ENCODE measurements at places on chromosomes 12 and 14.
A peak's percentile ranks its signal among the peaks of the same experiment; 100 is the strongest.

DNA sequence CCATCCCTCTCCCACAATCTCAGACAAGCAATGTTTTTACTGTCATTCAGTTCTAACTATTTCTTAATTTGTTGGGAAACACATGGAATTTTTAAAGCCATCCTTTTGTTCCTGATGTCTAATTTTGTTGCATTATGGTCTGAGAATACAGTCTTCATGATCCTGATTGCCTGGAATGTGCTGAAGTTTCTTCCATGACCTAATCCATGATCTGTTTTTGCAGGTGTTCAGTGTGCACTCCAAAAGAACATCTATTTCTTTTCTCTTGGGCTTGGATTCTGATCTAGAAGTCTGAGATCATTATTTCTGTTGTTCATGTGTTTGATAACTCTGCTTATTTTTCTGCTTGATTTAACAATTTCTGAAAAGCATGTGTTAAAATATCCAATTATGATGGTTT is 43.2 kb upstream of the PHC1 start:
- no peak for DNase-seq

- DNase-seq, result peak; percentile 63
These were observed 139.2 kb downstream of the KICS2 start for GRCh38 chr12:64082866-64083268.

DNA sequence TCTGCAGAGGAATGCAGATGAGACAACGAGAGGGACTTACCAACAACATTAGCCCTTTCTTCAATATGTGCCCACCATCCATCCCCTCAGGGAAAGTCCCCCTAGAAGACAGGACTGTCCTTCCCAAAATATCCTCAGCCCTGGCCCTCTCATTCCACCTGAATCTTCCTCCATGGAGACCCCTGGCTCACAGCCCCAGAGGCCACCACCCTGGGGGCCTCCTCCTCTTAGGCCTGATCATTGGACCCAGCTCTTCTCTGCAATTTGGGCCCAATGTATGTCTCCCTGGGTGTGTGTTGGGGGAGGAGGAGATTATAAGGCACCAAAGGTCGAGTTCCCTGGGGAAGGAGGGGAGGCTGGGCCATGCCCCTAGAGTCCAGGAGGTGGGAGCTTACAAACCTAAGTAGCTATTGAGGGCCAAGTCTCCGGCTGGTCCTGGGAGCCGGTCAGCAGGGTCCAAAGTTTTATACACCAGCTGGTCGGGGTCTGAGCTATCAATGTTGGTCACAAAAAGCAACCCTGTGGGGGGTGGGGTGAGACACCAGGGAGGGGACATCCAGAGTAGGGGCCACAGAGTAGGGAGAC is 8.1 kb downstream of the ITGA7 start:
- no peak for DNase-seq

- DNase-seq, result no peak
These were observed 229.5 kb upstream of the PLXNC1 start for GRCh38 chr12:93918900-93919299.

GRCh38 chr12:98743362-98743953 is 98.4 kb downstream of the APAF1 start:
- no peak for DNase-seq

DNA sequence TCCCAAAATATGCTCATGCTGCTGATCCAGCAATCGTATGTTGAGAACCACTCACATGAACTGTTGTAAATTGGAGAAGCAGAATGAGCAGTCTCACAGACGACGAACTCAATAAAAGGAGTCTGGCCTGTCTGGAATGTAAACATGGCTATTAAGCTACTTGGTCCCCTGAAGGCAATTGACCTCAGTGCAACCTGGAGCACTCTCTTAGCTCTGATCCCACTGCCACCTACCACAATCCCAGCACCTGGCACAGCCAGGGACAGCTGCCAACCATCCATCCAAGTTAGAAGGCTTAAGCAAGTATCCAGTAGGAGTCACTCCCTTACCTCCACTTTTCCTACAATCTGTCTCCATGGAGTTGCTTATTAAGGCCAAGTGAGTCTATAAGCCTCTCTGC is 406.9 kb upstream of the CLEC14A start:
- DNase-seq, result no peak

- DNase-seq, result no peak
These were observed 6.9 kb downstream of the FBXO34 start for GRCh38 chr14:55277972-55278740.

DNA sequence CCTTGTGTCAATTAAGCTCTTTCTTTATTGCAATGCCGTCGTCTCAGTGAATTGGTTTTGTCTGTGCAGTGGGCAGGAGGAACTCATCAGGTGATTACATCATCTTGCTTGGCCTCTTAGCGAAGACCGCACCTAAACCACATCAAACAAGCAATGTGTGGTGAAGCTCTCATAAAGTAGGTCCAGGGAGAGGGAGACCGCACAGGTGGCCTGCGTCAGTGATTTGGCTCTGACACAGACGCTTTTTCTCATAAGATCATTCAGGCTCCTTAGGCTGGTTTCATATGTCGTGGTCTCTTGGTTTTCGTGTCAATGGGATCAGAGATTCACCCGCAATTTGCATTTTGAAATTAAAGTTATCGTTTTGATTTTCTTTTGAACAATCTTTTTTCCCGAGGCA is 6.7 kb upstream of the TESC start:
- no peak for DNase-seq

DNA sequence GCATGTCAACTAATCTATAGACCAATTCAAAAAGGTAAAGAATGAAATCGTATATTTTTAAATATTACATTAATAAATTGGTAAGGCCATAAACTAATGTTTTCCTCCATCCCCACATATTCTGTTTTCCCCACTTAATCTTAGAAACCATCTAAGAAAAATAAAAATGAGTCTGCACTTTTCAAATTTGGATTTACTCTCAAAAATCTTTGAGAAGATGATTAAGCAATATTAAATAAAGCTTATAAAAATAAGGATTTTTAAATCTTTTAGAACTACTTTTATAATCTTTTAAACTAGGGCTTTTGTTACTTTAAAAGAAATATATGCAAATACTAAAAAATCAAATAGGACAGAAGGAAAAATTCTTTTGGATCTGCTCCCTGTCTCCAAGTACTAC is 10.6 kb upstream of the HAL start:
- DNase-seq, result no peak

DNA sequence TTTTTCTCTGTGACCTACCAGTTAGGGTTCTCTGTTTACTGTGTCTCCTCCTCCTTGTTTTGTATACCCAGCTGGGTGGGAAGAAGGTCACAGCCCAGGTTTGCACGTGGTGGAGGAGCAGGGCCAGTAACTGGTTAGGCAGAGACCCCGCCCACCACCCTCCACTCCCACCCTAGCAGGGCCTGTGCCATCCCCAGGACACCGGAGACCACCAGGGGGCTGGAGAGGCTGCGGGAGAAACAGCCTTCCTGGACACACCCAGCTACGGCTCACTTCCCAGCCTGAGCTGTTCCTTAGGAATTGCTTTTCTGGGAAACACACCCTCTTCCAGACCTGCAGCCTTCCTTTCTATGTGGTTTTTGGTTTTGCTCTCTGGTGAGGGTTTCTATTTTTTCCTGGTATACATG is 21.1 kb downstream of the BDKRB2 start:
- no peak for DNase-seq

DNA sequence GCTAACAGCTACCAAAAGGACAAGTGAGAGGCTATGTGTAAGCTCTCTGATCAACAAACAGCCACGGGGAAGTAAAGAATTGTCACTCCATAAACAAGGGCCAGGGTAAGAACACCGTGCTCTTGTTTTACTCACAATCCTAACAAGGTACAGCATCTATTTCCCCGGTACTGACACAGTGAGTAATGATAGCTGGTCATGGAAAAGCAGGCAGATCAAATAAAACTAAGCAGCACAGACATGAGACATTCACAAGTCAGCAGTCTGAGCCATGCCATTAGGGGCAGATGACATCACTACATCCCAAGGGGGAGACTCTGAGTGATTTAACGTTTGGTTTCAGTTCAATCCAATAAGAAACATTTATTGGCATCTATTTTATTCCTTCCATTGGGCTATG is 54.4 kb downstream of the ARL6IP4 start:
- DNase-seq, result no peak

GRCh38 chr14:81889529-81889928 is 355.9 kb upstream of the SEL1L start:
- no peak for DNase-seq

DNA sequence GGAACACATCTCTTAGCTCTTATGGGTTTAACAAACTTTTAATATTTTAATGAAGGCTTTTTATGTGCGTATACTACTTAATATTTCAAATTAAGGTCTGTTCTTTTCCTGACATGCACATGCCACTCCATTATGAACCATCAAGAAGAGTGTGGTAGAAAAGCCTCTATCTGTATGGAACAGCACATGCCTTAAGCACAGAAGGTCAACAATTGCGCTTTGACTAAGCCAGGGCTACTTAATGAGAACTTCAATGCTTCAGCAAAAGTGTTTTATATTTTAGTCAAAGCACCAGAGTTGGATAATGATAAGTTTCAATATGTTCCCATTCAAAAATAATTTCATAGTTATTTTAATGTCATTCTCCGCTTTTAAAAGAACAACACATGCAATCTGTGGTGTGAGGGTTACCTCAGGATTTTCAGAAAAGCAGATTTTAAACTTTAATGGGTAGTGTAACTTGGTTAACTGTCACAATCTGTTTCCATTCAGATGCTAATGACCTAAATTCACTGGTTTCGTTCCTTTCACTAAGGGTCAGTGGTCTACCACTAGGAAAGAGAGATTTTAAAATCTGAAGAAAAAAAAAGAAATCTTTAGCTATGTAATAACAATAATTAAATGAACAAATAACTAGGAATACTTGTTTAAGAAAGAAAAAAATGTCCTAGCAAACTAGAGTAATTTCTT is 193.4 kb upstream of the NOVA1 start:
- no peak for DNase-seq

DNA sequence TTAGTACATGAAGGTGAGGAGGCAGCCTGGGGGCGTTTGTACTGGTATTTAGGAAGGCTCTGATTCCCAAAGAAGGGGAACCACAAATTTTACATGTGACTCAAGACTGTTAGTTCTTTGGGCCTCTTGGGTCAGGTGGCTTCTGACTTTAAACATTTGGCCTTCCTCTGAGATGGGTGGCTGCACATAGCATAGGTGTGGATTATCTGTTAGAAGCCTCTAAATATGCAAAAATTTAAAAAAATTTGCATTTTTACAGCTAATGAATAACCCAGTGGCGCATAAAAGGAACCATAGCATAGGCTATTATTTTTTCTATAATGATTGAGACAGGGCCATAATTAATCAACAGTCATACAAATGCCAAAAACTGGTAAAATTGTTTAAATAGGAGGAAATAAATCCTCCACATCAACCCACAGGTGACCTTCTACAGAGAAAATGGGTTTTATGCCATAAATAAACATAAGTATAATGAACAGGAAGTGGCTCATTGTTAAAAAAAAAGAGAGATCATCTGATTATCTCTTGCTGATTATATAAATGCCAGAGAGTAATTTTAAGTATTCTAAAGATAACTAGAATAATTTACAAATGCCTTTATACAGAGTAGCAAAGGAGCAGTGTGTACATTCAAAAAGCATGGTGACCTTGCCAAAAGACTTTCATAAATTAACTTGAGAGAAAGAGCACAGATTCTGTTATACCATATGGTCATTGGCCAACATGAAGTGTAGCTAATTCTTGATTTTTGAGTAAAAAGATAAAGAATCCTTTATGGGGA is 284.2 kb upstream of the ATP2B1 start:
- DNase-seq, result no peak

DNA sequence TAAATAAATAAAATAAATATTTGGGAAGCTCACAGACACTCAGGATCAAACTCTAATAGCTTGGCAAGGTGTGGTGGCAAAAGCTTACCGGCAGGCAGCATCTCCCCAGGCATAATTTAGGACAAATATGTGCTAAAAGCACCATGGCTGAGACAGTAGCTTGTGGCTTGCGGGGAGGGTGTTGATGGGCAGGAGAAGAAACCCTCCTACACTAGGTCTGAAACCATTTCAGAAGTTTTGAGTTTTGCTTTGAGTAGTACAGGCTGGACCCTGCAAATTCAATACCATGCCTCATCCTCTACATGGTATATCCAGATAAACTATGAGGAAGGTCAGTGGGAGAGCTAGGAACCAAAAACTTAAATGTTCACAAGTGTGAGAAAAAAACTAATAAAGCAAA is 33.1 kb downstream of the MAP3K9 start:
- no peak for DNase-seq

DNA sequence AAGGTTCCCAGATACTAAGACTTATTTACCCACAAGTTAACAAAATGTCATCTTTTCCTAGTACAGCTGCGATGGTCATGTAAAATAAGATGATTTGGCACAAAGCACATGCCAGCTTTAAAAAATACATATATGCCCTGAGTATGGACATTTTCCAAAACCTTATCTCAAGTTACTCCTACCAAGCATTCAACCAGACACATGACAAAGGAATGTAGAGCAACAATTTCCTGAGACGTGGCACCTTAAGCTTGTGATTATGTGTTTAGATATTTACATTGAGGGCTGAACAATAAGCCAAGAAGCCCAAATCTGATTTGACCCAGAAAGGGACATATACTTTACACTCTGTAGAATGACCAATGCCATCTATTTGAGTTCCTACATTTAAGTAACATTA is 24.5 kb upstream of the OVCH1 start:
- no peak for DNase-seq

GRCh38 chr14:64185184-64185583 is 109.0 kb downstream of the ESR2 start:
- DNase-seq, result no peak

Measured in NCI-H345 (cell line).